Frontal cortex (tissue), 4 donors: ENCODE measurements at places on chromosomes 1 and 21. TPM values are rescaled to one million over a fixed set of nuclear protein-coding genes. Genes with fewer than 3 reads are reported as not detected.

Gene TCEANC2
- 4.9 TPM for total RNA-seq

DNA sequence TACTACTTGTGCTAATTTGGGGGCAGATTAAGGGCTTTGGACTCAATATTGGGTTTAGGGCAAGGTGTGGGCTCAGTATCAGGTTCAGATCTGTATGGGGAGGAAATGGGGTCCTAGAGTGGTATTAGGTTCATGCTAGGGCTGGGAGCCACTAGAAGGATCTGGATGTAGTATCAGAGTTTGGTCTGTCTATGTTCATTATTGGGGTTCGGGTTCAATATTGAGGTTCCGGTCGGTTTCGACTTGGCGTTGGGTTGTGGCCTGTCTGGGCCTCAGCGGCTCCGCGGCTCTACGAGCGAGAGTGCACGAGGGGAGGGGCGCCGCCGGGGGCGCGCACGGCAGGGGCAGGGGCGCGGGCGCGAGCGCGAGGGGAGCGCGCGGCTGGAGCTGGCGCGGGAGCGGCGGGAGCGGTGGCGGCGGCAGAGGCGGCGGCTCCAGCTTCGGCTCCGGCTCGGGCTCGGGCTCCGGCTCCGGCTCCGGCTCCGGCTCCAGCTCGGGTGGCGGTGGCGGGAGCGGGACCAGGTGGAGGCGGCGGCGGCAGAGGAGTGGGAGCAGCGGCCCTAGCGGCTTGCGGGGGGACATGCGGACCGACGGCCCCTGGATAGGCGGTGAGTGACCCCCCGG lies at the start of gene PTPRF:
Gene PTPRF (plus strand): TSS at position 401 of the 624 bp plus-strand sequence. CDS start 14,193 bp downstream, outside the sequence.
- peak; percentile 86 for DNase-seq

Gene TFF2
- not detected for total RNA-seq

Gene NEK7
- 15.1 TPM for total RNA-seq

GRCh38 chr1:27555700-27556424 lies 48.1 kb downstream of the AHDC1 start:
- no peak for DNase-seq

Gene PTGFRN
- 40.8 TPM for total RNA-seq

Gene SLAMF9
- not detected for total RNA-seq

Gene FAM78B
- 4.1 TPM for total RNA-seq

- DNase-seq, result no peak
Observed at GRCh38 chr21:33157303-33157702, 72.4 kb upstream of the IFNAR2 start.

DNA sequence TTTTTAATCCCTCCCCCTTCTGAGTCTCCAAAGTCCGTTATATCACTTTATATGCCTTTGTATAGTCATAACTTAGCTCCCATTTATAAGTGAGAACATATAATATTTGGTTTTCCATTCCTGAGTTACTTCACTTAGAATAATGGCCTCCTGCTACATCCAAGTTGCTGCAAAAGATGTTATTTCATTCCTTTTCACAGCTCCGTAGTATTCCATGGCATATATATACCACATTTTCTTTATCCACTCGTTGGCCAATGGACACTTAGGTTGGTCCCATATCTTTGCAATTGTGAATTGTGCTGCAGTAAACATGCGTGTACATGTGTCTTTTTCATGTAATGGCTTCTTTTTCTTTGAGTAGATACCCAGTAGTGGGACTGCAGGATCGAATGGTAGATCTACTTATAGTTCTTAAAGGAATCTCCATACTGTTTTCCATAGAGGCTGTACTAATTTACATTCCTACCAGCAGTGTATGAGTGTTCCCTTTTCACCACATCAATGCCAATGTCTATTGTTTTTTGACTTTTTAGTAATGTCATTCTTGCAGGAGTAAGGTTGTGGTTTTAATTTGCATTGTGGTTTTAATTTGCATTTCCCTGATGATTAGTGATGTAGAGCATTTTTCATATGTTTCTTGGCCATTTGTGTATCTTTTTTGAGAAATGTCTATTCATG lies 12.3 kb downstream of the MAN1C1 start:
- DNase-seq, result no peak

GRCh38 chr1:204284929-204285328 lies 71.1 kb upstream of the GOLT1A start:
- no peak for DNase-seq

Gene CA6
- not detected for total RNA-seq

GRCh38 chr1:192575499-192576189 lies at the start of gene RGS1:
Gene RGS1 (plus strand): TSS chr1:192575773. CDS start chr1:192575793, 20 bp downstream.
- no peak for DNase-seq

Gene CYP4X1
- 18.3 TPM for total RNA-seq

DNA sequence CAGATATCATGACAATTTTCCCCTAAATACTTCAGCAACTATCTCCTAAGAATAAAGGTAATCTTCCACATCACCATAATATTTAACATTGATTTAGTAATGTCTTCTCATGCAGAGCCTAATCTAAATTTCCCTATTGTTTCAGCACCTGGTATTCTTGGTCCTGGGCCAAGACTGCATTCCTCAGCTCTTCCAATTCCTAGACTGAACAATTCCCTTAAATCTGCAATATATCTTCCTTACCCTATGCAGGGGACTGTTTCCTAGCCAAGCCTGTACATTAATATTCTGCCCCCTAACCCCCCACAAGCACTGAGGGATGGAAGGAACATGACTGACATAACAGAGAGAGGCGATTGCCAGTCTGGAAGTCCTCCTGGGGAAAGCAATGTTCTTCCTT lies 28.7 kb upstream of the DISP1 start:
- no peak for DNase-seq

Gene OLFML2B
- 1.2 TPM for total RNA-seq

DNA sequence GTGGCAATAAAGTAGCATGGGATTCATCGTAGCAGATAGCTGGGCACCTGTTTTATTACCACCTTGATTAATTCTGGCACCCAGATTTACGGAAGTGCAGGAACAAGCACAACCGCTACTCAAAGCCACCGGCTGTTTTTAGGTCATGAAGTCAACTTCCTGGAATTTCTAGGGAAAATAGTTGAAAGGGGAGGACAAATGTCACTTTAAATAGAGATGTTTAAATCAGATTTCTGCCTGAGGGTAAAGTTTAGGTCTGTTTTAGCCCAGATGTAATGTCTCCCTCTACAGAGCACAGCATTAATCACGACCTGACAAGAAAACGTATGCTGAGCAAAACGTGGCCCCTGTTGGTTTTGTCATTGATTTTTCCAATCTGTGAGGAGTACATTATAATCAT lies 8.0 kb downstream of the ADGRL2 start:
- DNase-seq, result no peak

Gene SDC3
- 57.1 TPM for total RNA-seq

GRCh38 chr21:27257226-27257625 lies 290.3 kb upstream of the ADAMTS5 start:
- DNase-seq, result no peak

GRCh38 chr21:21101911-21102310 lies 103.7 kb downstream of the NCAM2 start:
- no peak for DNase-seq

GRCh38 chr1:100543640-100544039 lies 5.7 kb downstream of the GPR88 start:
- DNase-seq, result no peak

Gene C8B
- total RNA-seq, result not detected

- DNase-seq, result no peak
Observed at GRCh38 chr1:202965422-202965821, 1.6 kb downstream of the CYB5R1 start.

DNA sequence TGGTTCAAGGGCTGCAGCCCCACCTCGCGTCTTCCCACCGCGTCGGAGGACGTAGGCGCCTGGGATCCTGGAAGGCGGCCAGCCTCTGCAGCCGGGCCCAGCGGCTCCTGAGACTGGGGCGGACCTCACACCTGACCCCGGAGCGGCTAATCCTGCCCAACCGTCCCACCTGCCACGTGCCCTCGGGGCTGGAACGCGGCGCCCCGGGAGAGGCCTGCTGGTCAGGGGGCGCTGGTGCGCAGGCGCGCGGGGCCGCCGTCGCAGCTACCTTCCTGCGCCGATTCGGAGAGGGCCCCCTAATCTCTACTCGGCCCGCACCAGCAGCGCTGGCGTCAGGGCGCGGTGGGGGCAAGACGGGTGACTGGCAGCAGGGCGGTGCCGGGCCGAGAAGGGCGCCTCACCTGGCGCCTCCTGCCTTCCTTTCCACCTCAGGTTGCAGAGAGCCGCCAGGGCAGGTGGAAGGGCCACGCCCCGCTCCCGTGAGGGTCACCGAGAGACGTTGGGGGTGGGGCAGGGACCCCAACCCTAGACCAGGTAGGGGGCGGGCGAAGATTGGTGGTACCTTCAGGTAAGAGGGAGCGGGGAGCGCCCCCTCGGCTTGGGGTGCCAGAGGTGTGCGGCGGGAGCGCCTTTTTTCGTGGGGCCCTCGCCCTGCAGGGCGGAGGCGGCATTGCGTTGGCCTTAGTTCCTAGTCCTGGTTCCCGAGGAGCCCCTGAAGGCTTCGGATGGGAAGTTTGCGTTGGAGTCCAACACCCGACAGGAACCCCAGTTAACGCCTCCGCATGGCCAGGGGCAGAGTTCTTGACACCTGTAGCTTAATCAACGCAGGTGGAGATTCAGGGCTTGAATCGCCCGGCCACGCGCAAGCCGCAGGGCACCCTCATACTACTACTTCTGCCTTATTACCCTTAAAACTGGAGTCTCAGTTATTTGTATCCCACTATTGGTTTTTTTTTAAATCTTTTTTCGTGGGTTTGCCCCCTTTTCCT lies at the start of gene TDRD5:
Gene TDRD5 (plus strand): TSS at position 241 of the 989 bp plus-strand sequence. CDS start 784 bp downstream, outside the sequence.
- DNase-seq, result peak; percentile 37

DNA sequence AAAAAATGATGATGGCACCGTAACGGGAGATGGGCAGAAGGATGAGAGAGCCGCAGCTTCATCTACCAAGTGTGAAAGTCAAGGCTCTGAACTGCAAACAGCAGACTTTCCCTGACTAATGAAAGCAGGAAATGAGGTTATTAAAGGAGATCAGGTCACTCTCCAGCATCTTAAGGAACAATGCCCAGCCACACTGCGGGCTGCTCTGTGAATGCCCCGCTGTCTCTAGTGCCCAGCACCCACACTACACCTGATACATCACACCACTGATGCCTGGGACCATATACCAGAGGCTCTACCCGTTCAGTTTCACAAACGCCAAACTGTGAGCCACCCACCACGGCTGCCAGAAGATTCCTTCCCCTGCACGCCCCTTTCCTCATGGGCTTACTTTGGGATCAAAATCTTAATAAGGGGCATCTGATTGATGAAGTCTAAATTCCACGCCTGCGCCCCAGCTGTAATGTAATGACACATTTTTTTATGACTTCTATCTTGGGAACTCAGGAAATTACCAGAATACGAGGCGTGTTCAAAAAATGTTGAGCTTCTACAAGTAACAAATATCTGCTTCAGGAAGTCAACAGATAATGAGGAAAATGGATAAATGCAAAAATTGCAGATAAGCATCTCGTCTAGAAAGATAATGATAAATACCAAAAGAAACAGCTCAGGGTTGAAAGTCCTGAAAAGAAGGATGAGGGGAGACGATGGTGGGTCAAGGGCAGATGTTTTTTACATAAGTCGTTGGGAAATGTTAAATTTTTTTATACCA lies 72.0 kb downstream of the MIS18A start:
- no peak for DNase-seq

DNA sequence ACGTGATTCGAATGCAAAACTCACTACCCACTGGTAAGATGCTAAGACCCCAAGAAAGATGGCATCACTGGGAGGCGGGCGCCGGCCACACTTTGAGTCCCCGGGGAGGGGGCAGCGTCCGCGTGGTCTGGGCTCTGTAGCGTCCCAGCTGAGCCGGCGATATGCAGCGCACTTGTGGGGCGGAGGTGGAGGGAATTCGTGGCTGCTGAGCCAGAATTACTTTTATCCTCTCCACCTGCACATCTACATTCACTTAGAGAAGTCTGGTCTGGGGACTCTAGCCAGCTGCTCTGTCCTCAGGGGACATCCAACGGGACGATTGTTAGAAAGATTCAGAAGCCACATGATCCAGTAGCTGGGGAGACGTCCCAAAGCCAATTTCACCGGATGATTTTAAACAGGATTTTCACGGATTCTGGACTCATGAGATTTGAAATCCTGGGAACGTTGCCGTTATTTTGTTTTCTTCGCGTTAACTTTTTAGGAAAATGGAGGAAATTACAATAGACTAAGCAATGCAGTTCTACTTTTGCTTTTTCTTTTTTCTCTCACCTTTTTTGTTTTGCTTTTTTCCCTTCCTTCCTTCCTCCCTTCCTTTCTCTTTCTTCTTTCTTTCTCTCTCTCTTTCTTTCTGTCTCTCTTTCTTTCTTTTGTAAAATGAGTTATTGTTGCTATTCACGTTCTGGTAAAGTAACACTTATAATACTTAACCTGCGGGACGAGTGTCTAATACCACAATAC lies 1.3 kb downstream of the JAM2 start:
- DNase-seq, result peak; percentile 36

DNA sequence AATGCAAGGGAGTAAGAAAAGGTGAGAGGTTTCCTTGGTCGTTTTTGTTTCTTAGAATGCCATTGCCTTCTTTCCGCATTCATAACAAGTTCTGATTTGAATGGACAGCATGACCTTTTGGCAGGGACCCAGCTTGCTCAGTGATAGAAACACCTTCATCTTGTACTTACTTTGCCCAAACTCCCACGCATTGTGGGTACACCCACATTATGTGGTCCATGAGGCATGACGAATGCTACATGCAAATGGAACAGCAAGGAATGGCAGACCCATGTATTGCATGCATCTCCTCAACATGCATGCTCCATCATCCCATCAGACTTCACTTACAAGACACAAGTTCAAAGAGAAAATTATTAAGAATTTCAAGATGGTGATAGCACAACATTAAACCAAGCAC lies 102.8 kb downstream of the CDC7 start:
- no peak for DNase-seq

Gene CLCA2
- not detected for total RNA-seq

- no peak for DNase-seq
Observed at GRCh38 chr1:54014009-54014629, 3.9 kb downstream of the LDLRAD1 start.

Gene ZNF697
- 31.4 TPM for total RNA-seq

DNA sequence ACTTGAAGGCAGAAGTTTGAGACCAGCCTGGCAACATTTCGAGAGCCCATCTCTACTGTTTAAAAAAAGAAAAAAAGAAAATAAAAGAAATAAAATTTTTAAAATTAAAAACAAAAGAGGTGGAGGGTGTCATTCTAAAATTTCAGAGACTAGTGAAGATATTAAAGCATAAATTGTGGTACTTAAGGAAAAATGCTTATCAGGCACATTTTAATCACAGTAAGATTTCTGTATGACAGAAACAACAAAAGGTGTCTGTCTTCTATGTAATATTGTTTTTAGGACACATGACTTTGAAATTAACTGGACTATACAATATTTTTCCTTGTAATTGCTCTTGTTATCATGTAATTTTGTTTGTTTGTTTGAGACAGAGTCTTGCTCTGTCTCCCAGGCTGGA lies 4.6 kb downstream of the WASF2 start:
- no peak for DNase-seq

Gene FAAH
- 19.6 TPM for total RNA-seq

DNA sequence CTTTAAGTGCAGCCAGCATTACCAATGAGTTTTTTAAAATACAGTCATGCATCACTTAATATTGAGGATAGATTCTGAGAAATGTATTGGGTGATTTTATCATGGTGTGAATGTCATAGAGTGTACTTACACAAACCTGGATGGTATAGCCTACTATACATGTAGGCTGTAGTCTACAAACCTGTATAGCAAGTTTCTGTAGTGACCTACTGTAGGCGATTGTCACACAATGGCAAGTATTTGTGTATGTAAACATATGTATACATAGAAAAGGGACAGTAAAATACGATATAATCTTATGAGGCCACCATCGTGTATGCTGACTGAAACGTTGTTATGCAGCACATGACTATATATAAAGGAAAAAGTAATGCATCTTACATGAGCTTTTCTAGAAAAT lies 48.2 kb downstream of the RPE65 start:
- no peak for DNase-seq
